ENCODE measurements at places on chromosomes 16 and 17.
A peak's percentile ranks its signal among the peaks of the same experiment; 100 is the strongest.

DNA sequence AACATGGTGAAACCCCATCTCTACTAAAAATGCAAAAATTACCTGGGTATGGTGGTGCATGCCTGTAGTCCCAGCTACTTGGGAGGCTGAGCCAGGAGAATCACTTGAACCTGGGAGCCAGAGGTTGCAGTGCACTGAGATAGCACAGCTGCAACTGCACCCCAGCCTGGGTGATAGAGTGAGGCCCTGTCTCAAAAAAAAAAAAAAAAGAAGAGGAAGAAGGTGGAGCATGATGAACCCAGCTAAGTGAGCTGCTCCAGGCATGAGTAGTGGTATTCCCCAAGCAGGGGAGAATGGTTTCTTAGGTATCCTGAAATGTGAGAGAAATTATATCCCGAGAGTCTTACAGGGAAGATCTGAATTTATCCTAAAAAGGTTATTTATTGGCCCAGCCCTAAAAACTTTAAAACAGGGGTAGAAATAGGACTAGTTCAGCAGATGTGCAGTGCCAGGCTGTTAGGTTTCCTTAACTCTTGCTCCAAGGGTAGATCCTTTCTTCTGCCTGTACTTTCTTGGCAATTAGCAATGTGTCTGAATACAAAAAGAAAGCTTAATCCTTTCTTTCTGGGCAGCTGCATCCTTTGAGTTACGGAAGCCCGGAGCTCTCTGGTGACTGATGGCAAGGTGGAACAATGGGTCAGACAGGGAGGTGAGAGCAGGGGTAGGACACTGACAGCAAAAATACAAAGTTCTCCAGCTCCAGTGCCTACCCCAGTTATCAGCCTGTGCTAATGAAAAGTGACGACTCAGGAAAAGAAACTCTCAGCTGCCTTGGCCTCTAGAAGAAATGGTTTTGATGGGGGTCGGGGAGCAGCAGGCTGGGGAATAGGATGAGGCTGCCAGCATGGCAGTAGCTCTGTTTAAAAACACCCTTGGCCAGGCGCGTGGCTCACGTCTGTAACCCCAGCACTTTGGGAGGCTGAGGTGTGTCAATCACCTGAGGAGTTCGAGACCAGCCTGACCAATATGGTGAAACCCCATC lies 36.5 kb upstream of the TOB1 start:
- no peak for DNase-seq

GRCh38 chr16:77794586-77794985 lies 6.2 kb downstream of the VAT1L start:
- no peak for DNase-seq

GRCh38 chr16:50737420-50737959 lies 4.4 kb upstream of the CYLD start:
- no peak for DNase-seq

GRCh38 chr17:45413498-45413923 lies 19.2 kb downstream of the ARHGAP27 start:
- no peak for DNase-seq

DNA sequence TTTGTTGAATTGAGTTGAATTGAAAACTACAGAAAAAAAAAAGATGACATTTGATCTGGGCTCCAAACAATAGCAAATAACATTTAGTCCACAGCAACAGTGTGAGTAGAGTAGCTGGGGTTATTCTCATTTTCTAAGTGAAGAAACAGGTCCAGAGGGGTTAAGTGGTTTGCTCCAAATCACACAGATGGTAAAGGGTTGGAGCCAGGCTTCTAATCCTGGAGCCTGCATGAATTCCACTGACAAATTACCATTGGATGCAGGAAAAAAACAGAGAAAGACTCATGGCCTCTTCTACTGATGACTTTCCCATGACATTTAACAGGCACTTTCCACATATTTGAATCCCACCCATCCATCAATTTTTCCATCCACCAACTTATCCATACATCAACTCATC lies 182.4 kb downstream of the HS3ST4 start:
- DNase-seq = no peak

- DNase-seq = no peak
Observed at GRCh38 chr17:47997586-47997985, 26.7 kb downstream of the CDK5RAP3 start.

GRCh38 chr17:57629470-57629869 lies 115.6 kb downstream of the CCDC182 start:
- DNase-seq = no peak

- no peak for DNase-seq
Observed at GRCh38 chr16:21150375-21151001, at the start of gene DNAH3. Gene DNAH3, minus strand, starts transcription at chr16:21150846. Its CDS starts 527 bp downstream, at chr16:21150319.

DNA sequence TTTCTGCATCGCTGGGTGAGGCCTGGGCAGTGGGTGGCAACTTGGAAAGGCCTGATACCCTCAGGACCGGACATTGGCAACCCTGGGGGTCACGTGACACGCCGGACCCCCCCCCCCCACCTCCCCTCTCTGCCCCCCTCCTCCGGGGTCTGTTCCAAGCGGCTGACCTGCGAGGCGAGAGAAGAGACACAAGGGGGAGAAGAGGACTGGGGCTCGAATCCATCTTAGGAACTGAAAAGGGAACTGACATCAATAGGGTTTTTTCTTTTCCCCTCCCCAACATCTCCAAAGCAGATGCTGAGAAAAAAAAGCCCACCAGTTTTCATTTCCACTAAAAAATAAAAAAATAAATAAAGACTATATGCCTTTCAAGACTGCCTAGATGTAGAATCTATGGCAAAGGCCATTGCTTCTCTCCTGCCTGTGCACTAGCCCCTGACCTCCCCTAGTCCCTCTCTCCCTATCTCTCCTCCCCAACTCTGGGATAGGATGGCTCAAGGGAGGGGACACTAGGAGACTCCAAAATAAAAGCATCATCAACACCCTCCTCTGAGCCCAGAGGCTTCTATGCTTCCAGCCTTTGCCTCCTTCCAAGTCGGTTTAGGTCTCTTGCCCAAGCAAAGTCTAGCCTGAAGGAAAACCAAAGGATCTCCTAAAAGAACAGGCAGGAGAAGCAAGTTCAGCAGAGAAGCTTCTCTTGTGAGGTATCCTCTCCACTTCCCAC lies 7.7 kb upstream of the HOXB2 start:
- no peak for DNase-seq

GRCh38 chr16:66256919-66257318 lies 109.6 kb upstream of the CDH5 start:
- no peak for DNase-seq

- no peak for DNase-seq
Observed at GRCh38 chr16:10589109-10589508, 8.7 kb upstream of the EMP2 start.

GRCh38 chr17:7912927-7913524 lies 3.1 kb downstream of the RNF227 start:
- DNase-seq = no peak

DNA sequence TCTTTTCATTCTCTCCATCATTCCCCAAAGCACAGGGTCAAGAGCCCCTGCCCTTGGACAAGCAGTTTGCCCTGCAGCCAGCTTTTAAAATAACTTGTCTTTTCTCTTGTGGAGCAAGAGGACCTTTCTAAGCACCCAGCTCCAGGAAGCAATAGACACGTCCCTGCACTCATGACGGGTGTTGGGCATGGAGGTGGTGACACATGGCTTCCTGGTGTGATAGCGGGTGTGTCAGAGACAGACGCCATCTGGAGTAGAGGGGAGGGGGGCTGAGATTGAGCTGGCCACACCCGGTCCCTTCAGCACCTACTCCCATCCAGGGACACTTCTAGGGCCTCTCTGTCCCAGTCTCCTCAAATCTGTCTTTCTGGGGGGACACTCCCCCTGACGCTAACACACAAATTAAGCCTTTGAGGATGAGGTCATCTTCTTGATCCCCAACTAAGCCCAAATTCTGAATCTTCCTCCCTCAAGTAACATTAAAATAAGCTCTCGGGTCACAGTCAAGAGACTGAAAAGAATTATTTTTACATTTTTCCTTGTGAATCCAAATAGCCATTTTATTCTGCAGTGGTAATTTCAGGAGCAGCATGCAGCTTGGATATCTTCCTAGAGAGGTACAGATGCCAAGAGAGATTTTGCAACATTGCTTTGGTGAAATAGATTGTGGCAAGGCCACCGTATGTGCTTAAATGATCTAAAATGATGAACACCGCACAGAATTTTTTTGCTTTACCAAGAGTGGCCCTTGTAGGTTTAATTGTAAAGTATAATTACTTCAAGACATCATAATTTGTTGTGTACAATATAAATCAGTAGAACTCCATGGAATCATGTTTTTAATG lies 216.6 kb upstream of the IRX3 start:
- DNase-seq = no peak

- DNase-seq = no peak
Observed at GRCh38 chr17:8630227-8630801, at the start of gene MYH10. Gene MYH10, minus strand, starts transcription at chr17:8630725. Its CDS starts 7,479 bp downstream, at chr17:8623246.

- no peak for DNase-seq
Observed at GRCh38 chr17:79987187-79987934, 48.3 kb downstream of the TBC1D16 start.

GRCh38 chr17:76207275-76208059 lies 32.8 kb downstream of the RNF157 start:
- DNase-seq = no peak

- DNase-seq = no peak
Observed at GRCh38 chr16:65751622-65752521, 614.6 kb upstream of the CDH5 start.

GRCh38 chr17:49440581-49440980 lies 25.9 kb upstream of the PHB1 start:
- no peak for DNase-seq

GRCh38 chr17:32659419-32659842 lies 172.6 kb downstream of the CDK5R1 start:
- peak; percentile 18 for DNase-seq

GRCh38 chr17:28364665-28365363 lies at the start of gene SEBOX:
Gene SEBOX, minus strand, starts transcription at chr17:28365199. Its CDS starts 48 bp downstream, at chr17:28365151.
- DNase-seq = no peak

- DNase-seq = no peak
Observed at GRCh38 chr17:36742267-36743000, 141.1 kb downstream of the MRM1 start.

Measured in thoracic aorta (tissue), 2 donors.